ENCODE measurements at places on chromosomes 4 and X.

DNA sequence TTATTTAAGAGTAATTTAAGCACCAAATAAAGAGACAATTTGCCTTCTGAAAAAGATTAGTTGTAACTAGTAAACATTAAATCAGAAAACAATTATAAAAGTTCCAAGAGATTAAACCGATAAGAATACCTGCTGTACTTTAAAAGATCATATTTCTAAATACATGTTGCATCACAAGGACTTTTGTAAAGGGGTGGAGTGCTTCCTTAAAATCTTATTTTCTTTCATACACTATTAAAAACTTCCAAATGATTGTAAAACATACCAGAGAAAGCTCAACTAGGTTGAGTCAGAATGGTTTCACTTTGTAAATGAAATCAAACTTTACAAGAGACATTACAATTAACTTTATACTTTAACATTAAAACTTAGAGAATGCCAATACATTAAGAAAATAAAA is 41.8 kb downstream of the ACSL4 start:
- peaks cover 1% of the 10 kb centered on the region for H3K4me1 ChIP-seq
- no peaks in the 10 kb centered on the region for H3K27me3 ChIP-seq
- H3K27ac ChIP-seq: no peak overlapping the region
- H3K4me3 ChIP-seq: no peak overlapping the region
- no peaks in the 10 kb centered on the region for H3K36me3 ChIP-seq

DNA sequence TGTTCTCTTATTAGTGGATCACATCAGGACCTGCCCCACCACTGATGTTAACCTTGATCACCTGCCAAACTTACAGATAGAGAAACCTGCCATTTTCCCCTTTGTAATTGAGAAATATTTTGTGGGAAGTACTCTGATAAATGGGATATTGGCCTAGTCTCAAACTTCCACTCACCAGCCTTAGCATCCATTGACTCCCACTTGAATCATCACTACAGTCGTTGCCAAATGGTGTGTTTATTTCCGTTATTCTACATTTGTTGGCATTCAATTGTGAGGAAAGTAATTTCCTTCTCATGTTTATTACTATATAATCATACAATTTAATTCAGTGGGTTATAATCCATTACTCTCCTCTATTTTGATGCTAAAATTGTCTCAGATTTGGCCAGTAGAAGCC is 156.4 kb upstream of the CXCL13 start:
- H3K4me3 ChIP-seq: no peak overlapping the region
- H3K27ac ChIP-seq: no peak overlapping the region
- DNase-seq: no peak
- H3K4me1 ChIP-seq: no peaks in the 10 kb centered on the region

DNA sequence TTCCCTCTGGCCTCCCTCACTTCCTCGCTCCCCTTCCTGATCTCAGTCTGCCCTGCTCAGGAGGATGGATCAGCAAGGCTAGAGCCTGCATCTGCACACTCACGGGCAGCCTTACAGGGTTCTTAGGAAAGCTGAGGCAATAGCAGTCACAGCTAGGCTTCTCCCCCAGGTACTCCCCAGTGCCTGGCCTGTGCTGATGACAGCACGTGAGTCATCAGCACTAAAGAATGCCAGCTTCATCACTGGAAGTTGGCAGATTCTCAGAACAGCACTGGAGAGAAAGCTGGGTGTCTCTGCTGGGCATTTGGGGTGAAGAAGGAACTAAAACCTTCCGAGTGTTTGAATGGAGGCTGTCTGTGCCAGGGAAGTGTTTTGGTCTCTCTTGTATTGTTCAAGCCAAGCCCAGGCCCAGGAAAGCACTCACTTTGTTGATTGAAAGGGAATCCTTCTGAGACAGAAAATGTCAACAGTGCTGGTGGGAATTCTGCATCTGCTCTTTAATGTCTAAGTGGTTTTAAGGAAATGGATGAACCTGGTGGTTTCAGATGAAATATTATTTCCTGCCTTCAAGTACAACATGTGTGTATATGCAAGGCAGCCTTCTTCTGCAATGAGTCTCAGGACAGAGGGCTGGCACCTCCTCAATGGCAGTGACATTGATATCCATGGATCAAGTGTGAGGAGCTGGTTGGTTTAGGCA is 73.0 kb upstream of the SCOC start:
- no peaks in the 10 kb centered on the region for H3K4me1 ChIP-seq
- H3K27ac ChIP-seq: no peak overlapping the region
- no peak overlapping the region for H3K4me3 ChIP-seq
- H3K27me3 ChIP-seq: no peaks in the 10 kb centered on the region
- no peak for DNase-seq

GRCh38 chr4:62366939-62367338 is 1166.8 kb downstream of the ADGRL3 start:
- no peaks in the 10 kb centered on the region for H3K27me3 ChIP-seq
- no peak overlapping the region for H3K27ac ChIP-seq
- H3K36me3 ChIP-seq: no peaks in the 10 kb centered on the region

DNA sequence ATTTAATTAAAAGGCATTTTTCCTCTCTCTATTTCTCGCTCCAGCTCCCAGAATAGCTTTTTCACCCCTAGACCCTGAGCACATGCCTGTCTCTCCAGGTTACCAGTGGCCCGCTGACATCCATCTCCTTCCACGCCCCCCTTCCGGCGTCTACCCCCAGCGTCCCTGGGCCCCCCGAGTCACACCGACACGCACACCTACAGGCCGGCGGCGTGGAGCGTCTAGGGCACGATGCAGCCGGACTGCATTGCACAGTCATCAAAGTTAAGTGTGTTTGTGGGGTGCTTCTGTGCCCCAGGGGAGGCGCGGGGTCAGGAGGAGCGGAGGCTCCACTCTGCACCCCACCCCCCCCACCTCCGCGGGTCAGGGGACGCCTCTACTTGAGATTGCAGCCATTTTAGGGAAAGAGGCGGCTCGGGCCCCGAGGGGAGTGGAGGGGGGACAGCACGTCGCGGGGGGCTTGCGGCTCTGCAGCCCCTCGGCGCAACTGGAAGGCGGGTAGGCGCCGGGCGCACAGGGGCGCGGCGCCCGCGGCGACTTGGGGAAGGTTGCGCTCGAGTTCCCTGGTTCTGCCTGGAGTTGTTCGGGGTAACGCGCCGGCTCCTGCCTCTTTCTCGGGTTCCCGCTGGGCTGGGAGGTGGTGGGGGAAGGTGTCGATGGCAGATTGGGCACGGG is 112.7 kb downstream of the DHX15 start:
- DNase-seq: no peak
- no peak overlapping the region for H3K27ac ChIP-seq
- peaks cover 13% of the 10 kb centered on the region for H3K27me3 ChIP-seq
- H3K4me1 ChIP-seq: peaks cover 25% of the 10 kb centered on the region
- peak overlapping the region; percentile 40 for H3K4me3 ChIP-seq

GRCh38 chr4:113344100-113344499 is 294.6 kb downstream of the ANK2 start:
- H3K4me3 ChIP-seq: no peak overlapping the region
- H3K27me3 ChIP-seq: no peaks in the 10 kb centered on the region
- H3K36me3 ChIP-seq: no peaks in the 10 kb centered on the region
- no peaks in the 10 kb centered on the region for H3K4me1 ChIP-seq
- no peak overlapping the region for H3K27ac ChIP-seq
- no peak for DNase-seq
